ENCODE measurements at places on chromosomes 5 and 9.

DNA sequence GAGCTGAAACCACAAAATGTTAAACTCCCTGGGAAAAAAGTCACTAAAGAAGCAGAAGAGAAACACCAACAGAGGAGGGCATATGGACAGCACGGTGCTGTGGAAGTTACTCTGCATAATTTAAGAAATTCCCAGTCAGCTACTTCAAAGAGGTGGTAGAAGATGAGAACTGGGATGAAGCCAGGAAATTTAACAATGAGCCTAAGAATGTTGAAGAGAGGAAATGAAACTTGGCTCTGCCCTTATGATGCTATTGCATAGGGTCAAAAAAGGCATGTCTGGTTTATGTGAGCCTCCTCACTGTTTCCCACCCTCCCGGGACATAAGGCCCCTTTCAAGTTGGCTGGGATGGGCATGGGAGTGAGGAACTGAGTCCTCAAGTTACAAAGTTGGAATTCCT lies 25.4 kb upstream of the SNX18 start:
- no peak for DNase-seq

GRCh38 chr5:55232985-55233928 lies at the start of gene CCNO:
Gene CCNO (minus strand): TSS chr5:55233608. CDS start chr5:55233523, 85 bp downstream.
- peak; percentile 83 for DNase-seq

- no peak for DNase-seq
These were observed 17.5 kb downstream of the TNIP1 start for GRCh38 chr5:151063142-151063989.

DNA sequence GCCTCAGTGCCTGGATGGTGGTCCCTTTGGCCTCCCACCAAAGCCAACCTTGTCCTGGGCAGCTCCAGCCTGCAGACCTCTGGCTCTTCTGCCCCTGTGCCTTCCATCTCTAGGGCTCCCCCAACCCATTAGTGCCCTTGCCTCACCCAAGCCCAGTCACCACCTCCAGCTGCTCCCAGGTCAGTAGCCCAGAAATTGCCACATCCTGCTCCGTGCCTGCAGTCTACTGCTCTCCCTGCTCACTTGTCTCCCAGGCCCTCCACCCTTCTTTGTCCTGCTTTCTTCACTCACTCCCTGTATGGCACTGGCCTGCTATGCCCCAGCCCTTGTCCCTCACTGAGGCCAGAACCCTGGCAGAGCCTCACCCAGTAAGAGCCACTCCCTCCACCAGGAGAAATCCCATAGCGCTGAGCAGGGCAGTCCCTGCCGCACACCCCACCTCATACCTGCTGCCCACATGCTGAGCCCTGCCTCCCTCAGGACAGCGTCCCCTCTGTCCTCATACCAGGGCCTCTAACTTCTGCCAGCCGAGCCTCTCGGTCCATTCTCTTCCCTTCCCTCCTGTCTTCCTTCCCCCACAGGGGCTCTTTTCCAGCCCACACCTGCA lies 44.4 kb downstream of the JADE2 start:
- DNase-seq, result no peak

GRCh38 chr5:107484281-107484680 lies 186.5 kb downstream of the EFNA5 start:
- DNase-seq, result no peak

DNA sequence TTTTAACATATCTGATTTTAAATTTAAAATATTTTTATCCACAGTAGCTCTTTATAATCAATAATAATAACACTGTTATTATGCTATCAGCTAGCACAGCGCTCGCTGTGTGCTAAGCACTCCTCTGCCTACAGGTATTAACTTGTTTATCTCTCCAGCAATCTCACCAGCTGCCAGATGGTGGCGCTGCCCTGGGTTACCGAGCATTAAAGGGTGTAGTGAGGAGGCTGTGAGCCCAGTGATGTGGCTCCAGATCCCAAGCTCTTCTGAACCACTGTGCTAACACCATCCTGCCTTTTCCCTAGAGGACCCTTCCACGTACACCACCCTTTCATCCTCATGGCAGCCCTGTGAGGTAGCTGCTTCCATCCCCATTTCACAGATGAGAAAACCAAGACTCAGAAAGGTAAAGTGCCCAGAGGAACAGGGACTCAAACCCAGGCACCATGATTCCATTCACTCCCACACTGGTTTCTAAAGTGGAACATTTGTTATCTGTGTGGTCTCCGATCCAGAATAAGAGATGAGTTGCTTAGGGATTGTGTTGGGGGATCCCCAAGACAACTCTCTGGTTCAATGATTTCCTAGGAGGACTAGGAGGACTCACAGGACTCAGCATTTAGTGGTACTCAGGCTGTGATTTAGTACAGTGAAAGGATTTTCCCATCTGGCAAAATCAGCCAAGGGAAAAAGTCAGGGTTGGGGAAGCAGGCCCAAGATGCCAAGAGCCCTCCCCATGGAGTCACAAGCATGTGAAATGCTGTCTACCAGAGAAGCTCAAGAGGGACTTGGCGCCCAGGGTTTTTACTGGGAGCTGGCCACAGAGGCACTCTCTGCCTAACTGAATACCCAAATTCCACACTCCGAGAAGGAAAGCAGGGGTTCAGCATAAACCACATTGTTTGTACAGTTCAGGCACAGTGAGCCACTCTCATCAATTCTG lies 7.0 kb downstream of the IGFBPL1 start:
- peak; percentile 76 for DNase-seq

- DNase-seq, result no peak
These were observed 12.0 kb upstream of the TRIM36 start for GRCh38 chr5:115181757-115182156.

- no peak for DNase-seq
These were observed 55.1 kb downstream of the MEGF9 start for GRCh38 chr9:120659209-120659608.

GRCh38 chr9:127180457-127181314 lies 58.3 kb upstream of the ANGPTL2 start:
- DNase-seq, result peak; percentile 51

DNA sequence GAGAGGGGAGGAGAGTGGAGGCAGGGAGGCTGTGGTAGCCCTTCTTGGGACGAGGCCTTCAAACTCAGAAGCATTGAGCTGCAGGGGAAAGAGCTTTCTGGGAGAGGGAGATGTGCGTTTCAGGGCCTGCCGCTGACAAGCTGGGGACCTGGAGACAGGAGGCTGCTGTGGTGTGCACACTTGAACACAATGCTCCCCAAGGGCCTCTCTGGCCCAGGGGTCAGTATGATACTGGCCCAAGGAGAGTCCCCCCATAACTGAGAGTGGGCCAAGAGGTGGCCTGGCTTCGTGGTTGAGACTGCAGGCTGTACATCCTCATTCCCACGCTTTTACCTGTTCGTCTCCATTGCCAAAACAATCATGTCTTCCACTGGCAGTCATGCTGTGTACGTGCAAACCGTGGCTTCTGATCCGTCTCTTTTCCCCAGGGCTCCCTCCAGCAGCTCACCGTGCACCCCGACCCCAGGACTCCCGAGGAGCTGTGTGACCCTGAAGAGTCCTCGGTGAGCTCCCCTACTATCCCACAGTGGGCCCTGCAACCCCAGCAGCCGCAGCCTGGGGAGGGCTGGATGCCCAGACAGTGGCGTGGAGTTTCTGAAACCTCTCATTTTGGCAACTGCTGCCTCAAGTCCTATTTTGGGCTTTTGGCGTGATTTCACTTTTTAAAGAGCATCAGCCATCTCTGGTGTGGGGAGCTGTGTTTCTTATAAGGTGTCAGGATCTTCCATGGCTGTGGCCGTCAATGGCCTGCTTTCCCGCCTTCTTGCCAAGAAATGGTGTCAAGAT lies 43.4 kb downstream of the COL15A1 start:
- no peak for DNase-seq

GRCh38 chr9:131578731-131579504 lies 33.6 kb downstream of the PRRT1B start:
- peak; percentile 75 for DNase-seq

DNA sequence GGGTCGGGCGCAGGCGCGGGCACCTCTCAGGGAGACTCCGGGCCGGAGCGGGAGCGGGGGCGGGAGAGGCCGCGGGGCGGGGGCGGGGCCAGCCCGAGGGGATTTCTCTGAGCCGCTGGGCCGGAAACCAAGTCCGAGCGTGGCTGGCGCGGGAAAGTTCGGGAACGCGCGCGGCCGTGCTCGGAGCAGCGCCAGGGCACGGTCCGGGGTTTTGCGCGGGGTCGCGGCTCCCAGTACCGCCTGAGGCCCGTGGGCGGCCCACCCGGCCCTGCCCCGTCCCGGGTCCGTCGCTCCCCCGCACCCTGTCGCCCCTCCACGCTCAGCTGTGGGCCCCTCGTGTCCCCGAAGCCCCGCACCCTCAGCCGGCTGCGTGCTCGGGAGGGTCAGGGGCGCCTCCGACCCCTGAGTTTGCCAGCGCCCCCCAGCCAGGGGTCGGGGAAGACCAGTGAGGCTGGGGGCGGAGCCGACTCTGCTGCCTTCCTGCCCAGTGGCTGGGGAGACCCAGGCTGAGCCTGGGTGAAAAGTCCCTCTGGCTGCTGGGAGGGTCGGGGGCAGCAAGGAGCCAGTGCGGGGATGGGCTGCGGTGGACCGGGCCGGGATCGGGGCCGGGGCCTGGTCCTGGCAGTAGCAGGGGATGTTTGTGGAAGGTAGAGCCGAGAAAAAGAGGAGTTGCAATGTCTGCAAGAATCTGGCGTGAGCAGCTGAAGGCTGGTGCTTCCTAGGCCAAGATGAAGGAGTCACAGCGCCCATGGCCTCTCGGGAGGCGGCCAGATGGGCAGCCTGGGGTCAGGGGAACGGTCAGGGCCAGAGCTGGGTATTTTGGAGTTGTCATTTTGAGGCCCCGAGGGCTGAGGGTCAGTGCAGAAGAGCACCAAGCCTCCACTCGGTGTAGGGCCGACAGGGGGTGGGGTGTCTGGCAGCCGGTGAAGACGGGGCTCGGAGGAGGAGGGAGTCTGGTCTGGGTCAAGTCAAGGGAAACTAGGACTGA lies 588 bp downstream of the TRAF2 start:
- DNase-seq, result peak; percentile 78

- no peak for DNase-seq
These were observed 795.0 kb downstream of the DTWD2 start for GRCh38 chr5:118193194-118193905.

DNA sequence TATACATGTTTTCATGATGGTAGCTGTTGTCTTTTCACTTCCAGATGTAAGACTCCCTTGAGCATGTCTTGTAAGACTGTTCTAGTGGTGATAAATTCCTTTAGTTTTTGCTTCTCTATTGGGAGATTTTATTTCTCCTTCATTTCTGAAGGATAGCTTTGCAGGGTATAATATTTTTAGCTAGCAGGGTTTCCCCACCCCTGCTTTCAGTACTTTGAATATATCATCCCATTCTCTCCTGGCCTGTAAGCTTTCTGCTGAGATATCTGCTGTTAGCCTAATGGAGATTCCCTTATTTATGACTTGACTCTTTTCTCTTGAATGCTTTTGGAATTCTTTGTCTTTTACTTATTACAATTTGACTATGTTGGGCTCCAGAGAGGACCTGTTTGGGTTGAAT lies 211.0 kb downstream of the GDNF start:
- no peak for DNase-seq

DNA sequence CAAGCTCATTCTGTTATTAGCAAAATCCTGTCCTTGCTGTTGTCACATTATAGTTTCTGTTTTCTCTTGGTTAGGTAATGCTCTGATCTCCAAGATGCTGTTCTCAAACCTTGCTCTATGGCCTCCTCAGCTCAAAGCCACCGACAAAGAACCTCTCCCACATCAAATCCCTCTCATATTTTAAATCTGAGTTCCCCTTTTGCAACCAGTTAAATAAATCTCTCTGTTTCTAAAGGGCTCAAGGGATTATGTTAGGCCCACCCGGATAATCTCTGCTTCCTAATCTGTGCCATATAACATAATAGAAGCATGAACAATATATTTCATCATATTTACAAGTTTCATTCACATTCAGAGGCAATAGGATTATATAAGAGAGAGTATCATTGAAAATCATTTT lies 286.0 kb downstream of the CYLC2 start:
- DNase-seq, result no peak

DNA sequence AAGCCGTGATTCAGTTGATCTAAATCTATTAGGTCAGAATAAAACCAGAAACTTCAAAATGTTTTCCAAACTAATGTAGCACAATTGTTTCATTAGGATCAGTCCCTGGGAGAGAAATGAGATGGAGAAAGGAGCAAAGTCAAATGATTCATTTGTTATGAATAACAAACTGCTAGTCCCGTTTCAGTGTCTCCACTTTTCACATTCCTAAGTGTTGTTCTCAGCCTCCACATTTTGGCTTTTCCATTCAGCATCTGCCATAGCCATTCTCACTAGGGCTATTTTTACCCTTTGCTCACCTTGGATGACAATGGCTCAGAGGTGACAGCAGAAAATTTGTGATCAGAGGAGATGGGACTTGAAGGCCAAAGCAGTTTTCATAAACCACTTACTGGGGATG lies 314.1 kb upstream of the KIF2A start:
- no peak for DNase-seq

GRCh38 chr5:77168879-77169244 lies 41.6 kb upstream of the PDE8B start:
- DNase-seq, result no peak

DNA sequence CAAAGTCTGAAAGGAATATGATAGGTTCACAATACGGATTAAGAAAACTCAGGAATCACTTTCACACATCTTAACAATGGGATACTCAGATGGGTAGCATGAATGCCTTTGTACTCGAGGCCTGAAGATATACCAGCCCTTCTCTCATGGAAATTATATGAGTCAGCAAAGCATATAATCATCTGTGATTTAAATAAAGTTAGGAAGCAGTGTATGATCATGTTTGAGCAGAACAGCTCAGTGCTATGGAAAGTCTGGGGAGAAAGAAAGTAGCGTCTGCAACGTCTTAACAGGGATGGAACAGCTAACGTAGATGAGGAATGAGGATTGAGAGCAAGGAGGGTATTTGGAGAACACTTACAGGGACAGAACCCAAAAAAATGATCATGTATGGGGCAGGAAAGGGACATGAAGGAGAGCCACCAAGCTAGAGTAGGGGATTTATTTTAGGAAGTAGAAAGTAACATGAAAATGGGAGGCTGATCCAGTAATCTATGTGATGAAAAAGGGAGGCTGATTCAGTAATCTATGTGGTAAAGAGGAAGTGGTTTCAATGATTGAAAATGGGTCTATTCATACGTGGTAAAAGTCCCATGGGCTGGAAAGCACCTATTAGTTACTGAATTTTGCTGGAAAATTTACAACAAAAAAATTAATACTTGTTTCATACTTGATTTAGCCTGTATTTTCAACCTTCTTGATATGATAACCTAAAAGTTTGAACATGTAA lies 85.9 kb downstream of the GNA14 start:
- DNase-seq, result no peak

Measured in activated effector memory CD4-positive, alpha-beta T cell treated with anti-CD3 and anti-CD28 coated beads, Interleukin-2, amount 50 U/mL, for 16 hours (primary cell).